Brain (organoid and tissue), 16 donors: ENCODE measurements at places on chromosomes 6 and 20.

DNA sequence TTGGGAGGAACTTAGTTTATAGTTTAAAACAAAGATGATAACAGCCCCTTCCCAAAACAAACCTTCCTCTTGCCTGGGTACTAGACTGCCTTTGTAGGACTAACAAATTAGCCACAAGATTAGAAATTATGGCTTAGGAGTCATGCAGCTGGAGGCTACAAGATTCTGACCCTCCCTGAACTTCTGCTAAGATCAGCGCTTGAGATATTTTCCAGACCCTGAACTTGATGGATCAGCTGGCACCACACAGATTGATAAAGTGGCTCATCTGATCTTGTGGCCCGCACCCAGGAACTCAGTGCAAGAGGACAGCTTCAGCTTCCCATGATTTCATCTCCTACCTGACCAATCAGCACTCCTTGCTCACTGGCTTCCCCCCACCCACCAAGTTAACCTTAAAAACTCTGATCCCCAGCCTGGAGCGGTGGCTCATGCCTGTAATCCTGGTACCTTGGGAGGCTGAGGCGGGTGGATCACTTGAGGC, 5.9 kb upstream of the SERINC3 start:
- DNase-seq = no peak

DNA sequence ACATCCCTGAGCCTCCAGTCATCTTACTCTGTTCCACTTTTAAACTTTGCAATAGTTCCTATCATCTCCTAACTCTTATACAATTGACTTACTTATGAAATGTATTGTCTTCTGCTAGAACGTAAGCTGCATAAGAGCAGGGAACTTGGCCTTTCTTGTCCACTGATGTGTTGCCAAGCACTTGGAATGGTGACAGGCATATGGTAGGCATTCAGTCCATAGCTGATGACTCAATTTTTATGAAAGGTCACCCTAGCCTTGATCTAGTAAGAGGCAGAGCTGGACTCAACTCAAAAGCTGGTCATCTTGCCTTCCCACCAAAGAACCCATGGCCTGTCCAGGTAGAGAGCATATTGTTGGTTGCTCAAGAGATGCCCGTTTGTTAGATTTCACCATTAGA, 82.4 kb upstream of the FAM184A start:
- DNase-seq = no peak

DNA sequence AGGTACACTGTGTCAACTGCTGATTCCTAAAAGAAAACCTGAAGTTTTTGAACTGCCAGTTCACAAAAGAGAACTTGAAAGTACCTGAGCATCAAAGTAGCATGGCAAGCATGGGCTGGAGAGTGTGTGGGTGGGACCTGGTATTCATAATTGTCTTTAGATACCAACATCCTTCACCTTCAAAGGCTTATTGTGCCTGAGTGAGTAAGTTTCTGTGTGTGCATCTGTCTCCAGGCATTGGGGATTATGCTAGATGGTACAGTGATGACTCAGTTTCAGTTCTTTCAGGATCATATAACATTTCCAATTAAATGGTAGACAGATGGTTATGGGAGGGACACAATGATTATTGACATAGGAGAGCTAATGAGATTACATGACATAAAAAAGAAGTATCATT, 238.5 kb downstream of the ZFAND3 start:
- DNase-seq = no peak

- no peak for DNase-seq
These were observed 42.0 kb downstream of the PTPRK start for GRCh38 chr6:128478230-128479047.

- no peak for DNase-seq
These were observed 1.7 kb downstream of the PPDPF start for GRCh38 chr20:63522091-63522868.
